Epithelial cell of umbilical artery (primary cell): ENCODE measurements at places on chromosomes 13 and 19. TPM values are rescaled to one million over a fixed set of nuclear protein-coding genes. Genes with fewer than 3 reads are reported as not detected.

Gene ZNF813
- 2.4 and 3.2 TPM in 2 replicates for total RNA-seq

Gene CEACAM21
- total RNA-seq = 0.32 TPM in 1 of 2 replicates, not detected in the other

Gene ZNF534
- not detected in 2 replicates for total RNA-seq

Gene POSTN
- total RNA-seq = 2.6 and 4.4 TPM in 2 replicates

Gene CEACAM3
- not detected in 2 replicates for total RNA-seq

Gene CYP4F8
- not detected in 2 replicates for total RNA-seq

Gene CGB3
- total RNA-seq = not detected in 2 replicates

Gene KLHL1
- total RNA-seq = not detected in 2 replicates

Gene PLIN5
- total RNA-seq = 1.4 TPM in 1 of 2 replicates, not detected in the other

Gene KLK11
- not detected in 2 replicates for total RNA-seq
